Aorta (tissue), 5 donors: ENCODE measurements at places on chromosomes 6 and 20. TPM values are rescaled to one million over a fixed set of nuclear protein-coding genes. Genes with fewer than 3 reads are reported as not detected.

DNA sequence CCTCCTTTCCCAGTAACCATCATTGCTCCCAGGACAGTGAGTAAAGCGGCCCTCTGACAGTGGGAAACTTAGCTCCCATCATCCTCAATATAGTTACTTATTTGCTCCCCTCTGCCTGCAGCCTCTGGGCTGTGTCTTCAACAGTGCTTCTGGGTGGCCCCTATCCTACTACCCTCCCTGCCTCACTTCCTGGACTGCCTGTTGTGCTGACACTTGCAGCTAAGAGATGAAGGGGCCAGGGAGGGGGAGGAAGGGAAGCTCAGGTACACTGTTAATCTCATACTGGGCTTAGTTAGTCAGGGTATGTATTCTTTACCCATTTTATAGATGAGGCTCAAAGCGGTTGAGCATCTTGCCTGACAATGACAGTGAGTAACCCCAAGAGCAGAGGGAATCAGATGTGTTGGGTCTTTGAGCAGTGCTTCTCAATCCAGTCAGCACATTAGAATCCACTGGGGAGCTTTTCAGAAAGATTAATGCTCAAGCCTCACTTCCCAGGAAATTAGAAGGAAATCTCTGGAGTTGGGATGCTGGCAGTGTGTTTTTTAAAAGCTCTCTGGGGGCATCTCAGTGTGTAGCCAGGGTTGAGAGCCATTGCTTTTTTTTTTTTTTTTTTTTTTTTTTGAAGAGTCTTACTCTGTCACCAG, 27.1 kb upstream of the KCNK5 start:
- H3K36me3 ChIP-seq: no peaks in the 10 kb centered on the region
- H3K4me1 ChIP-seq: no peaks in the 10 kb centered on the region
- H3K4me3 ChIP-seq: no peak overlapping the region
- no peak for DNase-seq

DNA sequence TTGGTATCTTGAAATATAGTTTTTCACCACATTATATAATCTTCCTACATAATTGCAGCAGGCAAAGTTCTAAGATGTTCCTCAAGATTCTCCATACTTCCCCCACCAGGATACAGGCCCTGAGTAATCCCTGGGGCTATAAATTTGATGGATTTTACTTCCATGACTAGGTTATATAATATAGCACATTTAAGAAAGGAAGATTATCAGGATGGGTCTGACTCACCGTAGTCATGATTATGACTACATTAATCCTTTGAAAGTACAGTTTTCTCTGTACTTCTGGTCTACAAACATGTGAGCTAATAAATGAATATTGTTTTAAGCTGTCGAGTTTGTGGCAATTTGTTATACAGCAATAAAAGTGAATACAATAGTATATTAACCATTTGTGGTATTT, 122.5 kb downstream of the MACROD2 start:
- H3K27ac ChIP-seq: no peak overlapping the region
- DNase-seq: no peak
- H3K4me1 ChIP-seq: no peaks in the 10 kb centered on the region
- H3K36me3 ChIP-seq: no peaks in the 10 kb centered on the region
- H3K27me3 ChIP-seq: no peaks in the 10 kb centered on the region
- no peak overlapping the region for H3K4me3 ChIP-seq

DNA sequence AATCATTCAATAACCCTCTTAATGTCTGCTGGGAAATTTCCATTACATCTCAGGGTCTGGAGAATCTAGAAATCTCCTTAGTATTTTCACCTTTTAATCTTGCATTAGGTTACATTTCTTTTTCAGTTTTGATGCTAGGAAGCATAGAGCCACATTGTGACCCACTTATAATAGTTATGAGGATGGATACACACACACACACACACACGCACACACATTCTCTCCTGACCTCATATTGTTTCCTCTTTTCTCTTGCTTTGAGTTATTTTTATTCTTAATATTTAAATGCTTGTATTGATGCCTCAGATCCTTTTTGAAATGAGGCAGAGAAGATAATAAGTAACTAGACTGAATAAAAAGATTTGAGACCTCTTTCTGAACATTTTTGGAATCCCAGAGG, 128.4 kb downstream of the KLHL32 start:
- H3K4me3 ChIP-seq: no peak overlapping the region
- no peaks in the 10 kb centered on the region for H3K27me3 ChIP-seq
- H3K36me3 ChIP-seq: no peaks in the 10 kb centered on the region

DNA sequence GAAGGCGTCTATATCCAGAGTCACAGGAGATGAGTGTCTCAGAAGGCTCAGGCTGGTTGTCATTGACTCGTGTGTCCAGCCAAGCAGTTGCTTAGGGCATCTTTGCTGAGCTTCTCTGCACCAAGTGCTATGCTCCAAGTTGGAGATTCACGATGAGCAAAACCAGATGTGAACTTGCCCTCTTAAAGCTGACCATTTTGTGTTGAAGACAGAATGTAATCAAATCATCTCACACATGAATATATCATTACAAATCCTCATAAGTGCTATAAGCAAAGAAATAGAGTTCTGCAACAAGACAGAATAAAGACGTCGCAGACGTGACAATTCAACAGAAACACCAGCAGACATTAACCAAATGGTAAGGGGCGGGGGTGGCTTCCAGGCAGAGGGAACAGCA, 103.9 kb downstream of the ALDH8A1 start:
- no peak for DNase-seq
- no peaks in the 10 kb centered on the region for H3K36me3 ChIP-seq
- H3K4me3 ChIP-seq: no peak overlapping the region
- no peaks in the 10 kb centered on the region for H3K4me1 ChIP-seq
- no peak overlapping the region for H3K27ac ChIP-seq
- H3K27me3 ChIP-seq: no peaks in the 10 kb centered on the region

DNA sequence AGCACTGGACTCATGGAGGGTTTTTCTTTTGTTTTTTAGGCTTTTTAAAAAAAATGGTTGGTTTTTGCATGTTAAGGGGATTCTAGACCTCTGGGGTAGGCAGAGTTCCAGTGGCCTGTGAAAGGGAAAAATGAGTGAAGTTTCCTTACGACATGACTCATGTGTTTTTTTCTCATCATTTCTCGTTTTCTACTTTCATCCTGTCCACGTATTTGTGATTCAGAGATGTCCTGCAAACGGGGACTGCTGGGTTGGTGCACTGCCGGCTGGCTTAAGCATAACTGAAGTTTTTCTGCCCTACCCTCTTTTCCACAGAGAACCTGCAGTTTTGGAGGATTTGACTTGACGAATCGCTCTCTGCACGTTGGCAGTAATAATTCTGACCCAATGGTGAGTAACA, 182.3 kb downstream of the SASH1 start:
- no peak overlapping the region for H3K4me3 ChIP-seq
- peaks cover 3% of the 10 kb centered on the region for H3K4me1 ChIP-seq
- H3K27me3 ChIP-seq: no peaks in the 10 kb centered on the region
- no peaks in the 10 kb centered on the region for H3K36me3 ChIP-seq
- no peak for DNase-seq

DNA sequence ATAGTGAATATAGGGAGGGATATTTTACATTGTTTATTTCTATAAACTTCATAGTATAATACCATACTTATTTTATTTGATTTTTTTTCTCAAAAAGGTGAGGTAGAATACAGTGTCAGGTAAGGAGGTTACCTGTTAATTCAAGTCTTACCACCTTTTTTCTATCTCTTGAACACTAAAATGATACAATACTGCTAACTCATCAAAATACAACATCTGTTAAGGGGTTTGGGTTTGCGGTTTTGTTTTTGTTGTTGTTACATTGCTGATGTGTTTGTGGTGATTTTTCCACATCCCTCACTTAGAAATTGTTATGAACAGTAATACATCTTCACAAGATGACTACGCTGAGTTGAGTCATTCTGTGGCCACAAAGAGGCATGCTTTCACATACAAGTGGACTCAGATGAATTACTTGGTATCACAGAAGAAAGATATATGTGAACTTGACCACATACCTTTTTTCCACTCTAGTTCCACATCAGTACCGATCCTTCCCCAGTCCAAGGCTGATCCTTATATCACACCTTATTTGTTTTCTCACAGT, 139.4 kb upstream of the ID4 start:
- no peak overlapping the region for H3K27ac ChIP-seq
- DNase-seq: no peak
- no peak overlapping the region for H3K4me3 ChIP-seq

- no peaks in the 10 kb centered on the region for H3K27me3 ChIP-seq
- H3K4me3 ChIP-seq: no peak overlapping the region
These were observed 147.8 kb downstream of the CD83 start for GRCh38 chr6:14265049-14266021.

GRCh38 chr20:46089167-46089416, 670 bp downstream of the NCOA5 start:
- no peaks in the 10 kb centered on the region for H3K27me3 ChIP-seq
- H3K27ac ChIP-seq: peak overlapping the region; percentile 91
- H3K4me3 ChIP-seq: peak overlapping the region; percentile 73
- DNase-seq: no peak
- peaks cover 4% of the 10 kb centered on the region for H3K4me1 ChIP-seq

DNA sequence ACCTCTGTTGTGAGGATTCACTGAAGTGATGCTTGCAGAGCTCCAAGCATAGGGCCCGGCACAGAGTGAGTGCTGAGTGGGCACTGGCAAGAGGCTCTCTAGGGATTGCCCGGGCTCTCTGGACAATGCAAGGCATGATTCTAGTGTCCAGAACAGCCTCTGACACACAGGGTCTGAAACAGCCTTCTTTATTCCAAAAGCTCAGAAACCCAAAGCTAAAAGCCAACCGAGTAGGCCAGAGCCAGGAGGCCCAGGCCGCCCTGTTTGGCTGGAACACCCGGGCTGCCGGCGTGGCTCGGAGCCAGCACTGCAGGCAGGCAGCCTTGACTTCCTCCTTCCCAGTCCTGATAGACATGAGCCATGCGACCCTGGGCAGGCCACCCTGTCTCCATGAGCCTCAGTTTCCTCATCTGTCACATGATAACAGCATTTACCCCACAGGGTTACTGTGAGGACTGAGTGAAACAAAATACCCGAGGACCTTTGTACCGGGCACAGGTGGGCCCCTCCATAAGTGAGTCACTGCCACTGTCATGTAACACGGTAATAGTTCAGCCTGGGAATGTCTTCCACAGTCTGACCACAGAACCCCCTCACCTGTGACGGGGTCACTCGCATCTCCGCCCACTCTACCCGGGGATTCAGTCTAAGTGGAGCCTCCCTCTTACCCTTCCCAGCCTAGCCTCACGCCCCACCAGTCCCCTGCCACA, 51.5 kb downstream of the PTPRT start:
- DNase-seq: no peak
- H3K4me3 ChIP-seq: no peak overlapping the region
- no peaks in the 10 kb centered on the region for H3K27me3 ChIP-seq
- H3K27ac ChIP-seq: no peak overlapping the region

- peak; percentile 88 for DNase-seq
- no peaks in the 10 kb centered on the region for H3K4me1 ChIP-seq
- no peaks in the 10 kb centered on the region for H3K27me3 ChIP-seq
- H3K27ac ChIP-seq: no peak overlapping the region
These were observed 50.2 kb downstream of the IYD start for GRCh38 chr6:150418827-150419594.

- no peak for DNase-seq
- H3K27me3 ChIP-seq: no peaks in the 10 kb centered on the region
- no peak overlapping the region for H3K27ac ChIP-seq
- H3K4me3 ChIP-seq: no peak overlapping the region
These were observed 97.4 kb downstream of the SASH1 start for GRCh38 chr6:148440016-148440415.

DNA sequence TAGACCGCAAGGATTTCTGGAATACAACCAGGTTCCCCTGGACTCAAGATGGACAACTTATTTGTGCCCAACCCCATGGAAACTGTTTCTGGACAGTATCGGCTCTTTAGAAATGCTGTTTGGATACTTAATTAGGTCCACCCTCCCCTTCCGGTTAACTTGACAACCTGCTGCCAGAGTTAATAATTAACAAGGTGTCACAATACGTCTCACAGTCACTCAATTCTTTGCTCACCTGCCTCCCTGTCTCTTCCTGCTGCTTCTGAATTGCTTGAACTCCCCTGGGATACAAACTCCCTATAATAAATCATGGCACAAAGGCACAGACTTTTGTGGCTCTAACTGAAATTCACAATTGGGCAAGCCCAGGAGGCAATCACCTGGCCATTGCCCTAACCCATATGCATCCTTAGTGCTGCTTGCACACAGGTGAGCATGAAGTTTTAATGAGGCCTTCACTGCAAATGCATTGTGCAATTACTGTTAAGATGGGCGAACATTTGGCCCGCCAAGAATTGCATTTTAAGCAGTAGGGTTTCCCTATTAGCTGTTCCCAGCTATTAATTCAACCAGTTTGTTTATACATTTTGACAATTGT, 504.4 kb upstream of the NOX3 start:
- DNase-seq: no peak
- no peak overlapping the region for H3K27ac ChIP-seq
- no peaks in the 10 kb centered on the region for H3K36me3 ChIP-seq
- H3K4me1 ChIP-seq: no peaks in the 10 kb centered on the region

DNA sequence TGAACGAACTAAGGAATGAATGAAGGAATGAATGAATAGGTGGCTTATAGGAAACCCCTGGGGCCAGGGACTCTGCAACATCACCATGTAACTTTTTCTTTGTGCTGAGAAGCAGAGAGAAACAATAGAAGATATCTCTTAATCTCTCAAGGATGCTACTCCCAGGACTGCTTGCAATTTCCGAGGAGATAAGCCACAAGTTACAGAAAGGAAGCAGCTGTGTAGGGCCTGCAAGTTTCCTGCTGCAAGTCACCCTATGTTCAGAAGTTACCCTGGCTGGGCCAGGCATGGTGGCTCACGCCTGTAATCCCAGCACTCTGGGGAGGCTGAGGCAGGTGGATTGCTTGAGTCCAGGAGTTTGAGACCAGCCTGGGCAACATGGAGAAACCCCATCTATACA, 7.3 kb upstream of the MAVS start:
- no peaks in the 10 kb centered on the region for H3K4me1 ChIP-seq
- H3K4me3 ChIP-seq: no peak overlapping the region
- no peak for DNase-seq

The WDR46 gene
- total RNA-seq: 40.6 TPM

The RFX6 gene
- total RNA-seq: not detected

The HLA-DRB5 gene
- total RNA-seq: 127 TPM

The OTOR gene
- not detected for total RNA-seq

The RAB44 gene
- 0.29 TPM for total RNA-seq

The TP53TG5 gene
- 0.66 TPM for total RNA-seq

The SRSF12 gene
- 1.6 TPM for total RNA-seq
